Right atrium auricular region (tissue), 2 donors: ENCODE measurements at places on chromosomes 11 and 22.

DNA sequence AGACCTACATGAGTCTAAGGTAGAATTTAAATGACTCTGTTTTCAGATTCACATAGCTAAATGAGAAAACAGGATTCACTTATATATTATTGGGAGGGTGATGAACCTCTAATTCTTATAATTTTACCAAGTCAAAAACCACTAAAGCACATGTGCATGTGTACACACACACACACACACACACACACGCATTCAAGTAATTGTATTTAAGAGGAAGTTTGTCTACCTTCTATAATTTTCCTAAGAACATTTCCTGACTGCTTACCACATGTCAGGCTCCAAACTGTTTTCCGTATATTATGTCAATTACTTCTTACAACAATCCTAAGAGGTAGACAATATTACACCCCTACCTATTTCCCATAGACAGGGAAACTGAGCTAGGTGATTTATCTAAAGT, 6.7 kb downstream of the RNF141 start:
- DNase-seq, result no peak

- DNase-seq, result no peak
These were observed 11.7 kb downstream of the BLID start for GRCh38 chr11:122104341-122104740.

DNA sequence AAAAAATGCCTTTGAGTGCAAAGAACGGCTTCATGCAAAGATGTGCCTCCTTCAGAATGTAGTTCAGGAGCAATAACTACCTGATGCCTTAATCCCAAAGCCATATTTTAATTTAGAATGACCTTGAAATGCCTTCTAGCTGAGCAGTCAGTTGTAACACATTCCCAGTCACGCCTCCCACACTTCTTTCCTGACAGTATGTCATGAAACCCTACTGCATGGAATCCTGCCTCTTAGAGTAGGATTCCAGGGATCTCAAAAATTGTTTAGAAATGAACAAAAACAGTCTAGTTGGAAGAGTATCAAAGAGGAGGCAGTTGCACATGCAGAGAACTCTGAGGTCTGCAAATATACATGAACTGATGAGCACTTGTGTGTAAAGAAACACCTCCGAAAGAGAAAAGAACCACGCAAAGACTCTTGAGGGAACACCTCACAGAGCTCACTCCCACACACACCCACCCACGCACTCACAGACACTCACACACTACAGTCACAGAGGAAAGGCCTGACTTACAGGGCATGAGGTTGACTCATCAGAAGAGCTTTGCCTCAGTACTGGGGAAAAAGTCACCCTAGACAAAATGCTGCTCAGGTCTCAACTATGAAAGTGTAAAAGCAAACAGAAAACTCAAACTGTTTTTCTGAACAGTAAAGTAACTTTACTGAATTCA, 77.4 kb downstream of the GGTLC2 start:
- DNase-seq, result no peak

DNA sequence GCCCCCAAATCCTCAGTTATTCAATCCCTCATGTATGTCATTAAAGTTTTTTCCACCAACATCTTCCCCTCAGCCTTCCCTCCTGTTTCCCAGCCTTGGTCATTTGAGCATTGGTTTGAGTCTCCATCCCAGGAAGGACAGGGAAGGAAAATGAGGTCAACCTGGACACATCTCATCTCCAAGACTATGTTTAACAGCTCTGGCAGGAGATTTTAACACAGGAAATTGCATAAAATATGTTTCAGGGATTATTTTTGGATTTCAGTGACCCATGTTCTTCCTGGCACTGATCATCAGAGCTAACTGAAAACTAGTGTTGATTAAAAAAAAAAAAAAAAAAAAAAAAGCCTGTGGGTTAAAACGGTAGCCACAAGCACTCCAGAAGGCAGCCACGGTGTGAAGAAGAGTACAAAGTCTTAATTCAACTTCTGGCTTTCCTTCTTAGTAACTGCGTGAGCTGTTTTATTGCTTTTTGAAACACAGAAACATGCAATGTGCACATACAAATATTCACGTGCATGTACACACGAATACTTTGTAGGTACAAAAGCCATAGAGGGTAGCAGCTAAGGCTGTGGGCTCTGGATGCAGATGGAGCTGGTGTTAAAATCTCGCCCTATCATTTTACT, 164.4 kb upstream of the DDI1 start:
- no peak for DNase-seq

DNA sequence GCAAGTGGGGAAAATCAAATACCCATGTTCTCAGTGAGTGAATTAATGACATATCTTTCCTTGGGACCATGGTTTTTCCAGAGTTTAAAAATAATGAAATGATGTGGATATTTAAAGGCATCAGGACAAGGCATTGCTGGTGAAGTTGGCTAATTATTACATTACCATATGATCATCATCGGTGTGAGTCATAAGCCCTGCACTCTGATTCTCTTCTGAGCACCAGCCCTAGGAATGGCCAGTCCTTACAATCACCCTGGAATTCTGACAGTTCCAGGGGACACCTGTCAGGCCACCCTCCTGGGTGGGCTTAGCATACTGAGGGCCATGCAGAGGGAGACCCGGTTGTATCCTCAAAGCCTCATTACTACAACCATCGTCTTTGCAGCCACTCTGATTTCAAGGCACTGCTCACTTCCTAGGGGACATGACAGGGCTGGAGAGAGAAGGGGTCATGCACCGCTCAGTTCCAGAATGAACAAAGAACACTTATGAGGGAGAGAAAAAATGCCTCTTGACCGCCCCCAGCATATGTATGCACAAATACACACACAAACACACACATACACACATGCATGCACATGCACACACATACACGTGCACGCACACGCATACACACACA, 365.0 kb downstream of the MIAT start:
- no peak for DNase-seq

DNA sequence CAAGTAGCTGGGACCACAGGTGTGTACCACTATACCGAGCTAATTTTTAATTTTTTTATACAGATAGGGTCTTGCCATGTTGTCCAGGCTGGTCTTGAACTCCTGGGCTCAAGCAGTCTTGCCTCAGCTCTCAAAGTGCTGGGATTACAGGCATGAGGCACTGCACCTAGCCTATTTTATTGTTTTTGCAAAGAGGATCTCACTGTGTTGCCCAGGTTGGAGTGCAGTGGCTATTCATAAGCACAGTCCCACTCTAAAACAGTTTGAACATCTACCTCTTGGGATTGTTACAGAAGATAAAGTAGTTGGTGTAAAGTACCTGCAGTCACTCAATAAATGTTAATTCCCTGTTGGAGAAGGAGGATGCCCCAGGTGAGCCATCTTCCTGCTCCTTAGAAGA, 29.1 kb downstream of the XRCC6 start:
- no peak for DNase-seq

DNA sequence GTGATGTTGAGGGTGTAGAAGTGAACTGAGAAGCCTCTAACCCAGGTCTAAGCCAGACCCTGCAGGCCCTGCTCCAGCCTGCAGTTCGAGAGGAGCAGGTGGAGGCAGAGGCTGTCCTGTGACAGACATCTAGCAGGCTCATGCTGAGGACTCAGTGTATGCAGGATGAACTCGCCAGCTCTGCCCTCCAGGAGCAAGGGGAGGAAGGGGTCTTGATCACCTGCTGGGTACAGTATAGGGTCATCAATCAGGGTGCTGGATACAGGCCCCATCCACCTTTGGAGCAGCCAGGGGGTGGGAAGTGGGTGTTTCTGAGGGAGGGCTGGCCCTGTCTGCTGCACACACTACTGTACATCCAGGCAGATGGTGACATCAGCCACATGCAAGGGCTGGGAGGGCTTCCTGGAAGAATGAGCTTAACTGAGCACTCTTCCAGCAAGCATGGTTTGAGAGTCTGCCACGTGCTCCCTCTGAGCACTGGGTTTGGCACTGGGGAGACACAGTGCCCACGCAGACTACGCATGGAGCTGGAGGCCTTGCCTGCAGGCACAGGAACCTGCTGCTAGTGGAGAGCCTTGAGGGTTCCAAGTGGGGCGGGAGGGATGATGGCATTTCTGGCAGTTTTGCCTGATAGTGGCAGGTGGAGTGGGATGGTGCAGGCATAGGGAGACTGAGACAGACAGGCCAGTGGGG, 9.2 kb downstream of the MAPK8IP1 start:
- DNase-seq, result no peak

GRCh38 chr22:36238373-36239149, 766 bp downstream of the APOL2 start:
- DNase-seq, result no peak

DNA sequence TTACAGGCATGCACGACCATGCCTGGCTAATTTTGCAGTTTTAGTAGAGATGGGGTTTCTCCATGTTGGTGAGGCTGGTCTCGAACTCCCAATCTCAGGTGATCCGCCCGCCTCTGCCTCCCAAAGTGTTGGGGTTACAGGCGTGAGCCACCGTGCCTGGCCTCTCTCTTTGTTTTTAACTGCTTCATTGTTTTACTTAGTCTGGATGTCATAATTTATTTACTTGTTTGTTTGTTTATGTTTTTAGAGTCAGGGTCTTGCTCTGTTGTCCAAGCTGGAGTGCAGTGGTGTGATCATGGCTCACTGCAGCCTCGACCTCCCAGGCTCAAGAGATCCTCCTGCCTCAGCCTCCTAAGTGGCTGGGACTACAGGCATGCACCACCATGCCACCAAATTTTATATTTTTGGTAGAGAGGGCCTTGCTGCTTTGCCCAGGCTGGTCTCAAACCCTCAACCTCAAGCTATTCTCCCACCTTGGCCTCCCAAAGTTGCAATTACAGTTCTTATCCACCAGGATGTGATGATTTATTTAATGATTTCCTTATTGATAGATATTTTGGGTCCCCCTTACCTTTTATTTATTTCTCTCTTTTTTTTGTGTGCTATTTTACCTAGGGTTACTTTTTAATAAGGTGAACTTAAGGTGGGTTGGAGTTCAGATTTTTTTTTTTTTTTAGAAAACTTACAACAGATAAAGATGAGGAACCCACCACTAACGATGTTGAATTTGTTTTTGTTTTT, 52.6 kb upstream of the ADA2 start:
- no peak for DNase-seq

DNA sequence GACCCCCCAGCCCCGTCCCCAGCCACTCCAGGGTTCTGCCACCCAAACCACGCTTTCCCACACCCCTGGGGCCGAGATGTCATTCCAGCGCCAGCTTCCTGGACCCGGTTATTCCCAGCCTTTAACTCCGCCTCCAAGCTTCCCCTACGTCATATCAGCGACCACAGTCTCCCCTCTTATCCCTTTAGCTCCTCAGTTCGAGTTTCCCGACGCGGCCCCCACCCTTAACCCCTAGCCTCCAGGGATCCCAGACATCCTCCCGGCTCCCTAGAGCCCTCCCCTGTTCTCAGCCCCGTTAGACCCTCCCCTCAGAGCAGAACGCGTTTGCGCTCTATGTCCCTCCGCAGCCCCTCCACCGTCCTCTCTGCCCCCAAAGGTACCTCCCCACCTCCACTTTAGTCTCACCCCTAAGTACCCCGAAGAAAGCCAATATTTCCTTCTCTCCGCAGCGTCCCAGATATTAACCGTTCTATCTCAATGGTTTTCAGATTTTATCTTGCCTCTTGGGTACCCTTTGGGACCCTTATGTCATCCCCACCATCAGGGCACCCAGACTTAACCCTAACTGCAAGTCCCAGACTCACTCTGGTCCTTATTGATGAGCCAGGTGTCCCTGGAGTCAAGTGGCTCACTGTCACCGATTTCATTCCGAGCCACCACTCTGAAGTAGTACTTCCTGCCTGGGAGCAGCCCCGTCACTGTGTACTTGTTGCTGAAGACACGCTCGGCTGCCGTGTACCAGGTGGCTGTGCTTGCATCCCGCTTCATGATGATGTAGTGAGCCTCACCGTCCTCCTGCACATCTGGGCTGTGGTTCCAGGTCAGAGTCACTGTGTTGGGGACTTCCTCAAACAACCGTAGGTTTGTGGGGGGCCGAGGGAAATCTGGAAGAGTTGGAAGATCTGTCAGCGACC, 8.0 kb downstream of the TMEM86A start:
- DNase-seq, result peak; percentile 73

DNA sequence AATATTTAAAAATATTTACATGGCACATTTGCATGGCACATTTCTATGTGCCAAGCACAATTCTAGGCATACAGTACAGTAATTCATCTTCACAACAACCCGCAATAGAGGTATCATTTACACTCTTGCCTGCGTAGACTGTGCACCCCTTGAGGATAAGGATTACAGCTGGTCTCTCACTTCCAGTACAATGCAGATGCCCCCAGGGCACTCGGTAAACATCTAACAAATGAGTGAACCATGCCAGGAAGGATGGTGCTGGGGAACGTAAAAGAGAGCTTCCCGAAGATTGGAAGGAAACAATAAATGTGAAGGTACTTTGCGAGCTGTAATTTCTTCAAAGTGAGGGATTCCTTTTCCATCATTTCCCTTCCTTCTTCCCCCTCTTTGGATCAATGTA, 1.3 kb downstream of the PRPF19 start:
- DNase-seq, result no peak

DNA sequence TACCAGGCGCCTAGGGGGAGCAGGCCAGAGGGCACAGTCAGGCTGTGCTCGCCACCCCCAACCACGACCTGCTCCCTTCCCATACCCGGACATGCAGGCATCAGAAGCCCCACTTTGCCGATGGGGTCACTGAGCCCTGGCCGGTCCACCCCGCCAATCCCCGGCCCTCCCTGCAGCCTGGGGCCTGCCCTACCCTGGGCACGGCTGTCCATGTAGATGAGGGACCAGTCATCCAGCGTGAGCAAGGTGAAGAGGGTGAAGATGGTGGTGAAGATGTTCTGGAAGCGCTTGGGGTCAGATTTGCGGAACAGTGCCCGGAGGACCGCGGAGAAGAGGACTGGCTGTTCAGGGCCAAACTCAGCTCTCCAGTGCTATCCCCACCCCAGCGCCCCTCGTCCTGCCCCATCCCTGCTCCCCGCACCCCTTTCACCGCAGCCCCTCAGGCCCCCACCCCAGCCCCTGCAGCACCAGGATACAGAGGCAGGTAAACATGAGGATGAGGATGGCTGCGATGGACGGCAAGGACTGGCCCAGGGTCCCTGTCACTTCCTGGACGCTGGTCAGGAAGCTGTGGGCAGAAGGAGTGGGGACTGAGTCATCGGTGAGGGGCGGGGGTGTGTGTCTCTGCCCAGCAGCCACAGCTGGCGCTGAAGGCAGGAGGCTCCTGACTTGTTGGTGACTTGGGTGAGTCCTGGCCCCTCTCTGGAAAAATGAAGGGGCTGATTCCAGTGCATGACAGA, 5.5 kb downstream of the CATSPER1 start:
- no peak for DNase-seq

DNA sequence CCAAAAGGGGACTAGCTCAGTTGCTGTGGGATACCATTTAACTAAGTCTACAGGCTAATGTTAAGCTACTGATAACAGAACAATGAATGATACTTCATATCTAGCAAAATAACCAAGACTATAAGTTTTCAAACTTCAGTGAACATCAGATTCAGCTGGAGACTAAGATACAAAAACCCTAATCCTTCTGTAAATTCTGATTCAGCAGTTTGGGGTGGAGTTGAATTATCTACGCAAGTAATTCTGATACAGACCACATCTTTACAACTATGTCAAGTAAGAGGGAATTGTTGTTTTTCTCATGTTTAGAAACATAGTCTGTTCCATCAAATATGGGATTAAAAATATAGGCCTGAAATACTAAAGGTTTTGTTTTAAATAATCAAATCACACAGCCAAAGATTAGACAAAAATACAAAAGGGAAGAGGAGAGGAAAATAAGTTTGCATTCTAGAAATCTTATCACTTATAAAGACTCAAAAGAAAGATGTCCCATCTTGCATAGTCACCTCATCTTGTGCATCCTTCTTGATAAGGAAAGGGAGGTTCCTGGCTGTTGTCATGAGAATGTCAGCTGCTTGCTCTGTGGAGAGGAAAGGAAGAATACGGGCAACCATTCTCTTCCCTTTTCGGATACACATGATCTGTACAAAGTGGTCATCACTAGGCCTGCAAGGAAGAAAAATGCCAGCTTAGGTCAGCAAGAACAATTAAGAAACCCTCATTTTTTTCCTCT, 21.4 kb downstream of the PATL1 start:
- DNase-seq, result no peak
